ENCODE measurements at places on chromosomes 16 and 17.

DNA sequence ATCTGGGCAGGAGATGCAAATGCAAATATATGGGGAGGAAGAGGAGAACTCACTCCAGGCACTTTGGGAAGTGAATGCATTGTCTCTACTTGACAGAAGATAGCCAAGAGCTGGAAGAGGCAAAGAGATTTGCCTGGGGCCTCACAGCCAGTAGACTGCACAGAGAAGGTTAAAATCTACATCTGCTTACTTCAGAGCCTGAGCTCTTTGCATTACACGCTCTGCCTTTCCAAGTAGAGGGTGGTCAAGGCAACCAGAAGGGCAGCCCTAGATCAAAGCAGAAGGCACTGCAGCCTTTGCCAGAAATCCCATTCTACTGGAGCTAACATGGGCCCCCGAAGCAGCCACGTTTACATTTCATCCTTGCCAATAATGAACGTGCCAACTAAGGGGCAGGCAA, 407.2 kb upstream of the CCL2 start:
- H3K36me3 ChIP-seq = no peaks in the 10 kb centered on the region
- no peaks in the 10 kb centered on the region for H3K27me3 ChIP-seq
- no peak overlapping the region for H3K4me3 ChIP-seq
- no peaks in the 10 kb centered on the region for H3K4me1 ChIP-seq
- no peak for DNase-seq

GRCh38 chr17:77127735-77128361, 12.9 kb upstream of the SEC14L1 start:
- H3K4me3 ChIP-seq = peak overlapping the region; percentile 65
- H3K27ac ChIP-seq = peak overlapping the region; percentile 88
- peaks cover 12% of the 10 kb centered on the region for H3K4me1 ChIP-seq

DNA sequence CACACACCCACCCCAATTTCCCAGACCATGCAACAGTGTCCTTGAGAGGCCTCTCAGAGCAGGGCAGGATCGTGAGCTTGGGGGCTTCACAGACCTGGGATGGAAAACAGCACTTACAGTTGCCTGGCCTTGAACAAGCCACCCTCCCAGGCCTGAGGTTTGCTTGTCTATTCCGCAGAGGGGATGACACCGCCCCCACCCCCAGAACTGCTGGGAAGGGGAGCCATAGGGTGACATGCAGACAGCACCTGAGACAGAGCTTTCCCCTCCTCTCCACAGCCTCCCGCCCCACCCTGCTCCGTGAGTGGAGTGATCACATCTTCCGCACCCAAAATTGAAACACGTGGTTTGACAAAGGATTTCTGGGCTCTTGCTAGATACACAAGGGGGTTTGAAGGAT, 131.5 kb upstream of the TNRC6C start:
- no peak for DNase-seq
- H3K27me3 ChIP-seq = peaks cover 62% of the 10 kb centered on the region
- H3K4me3 ChIP-seq = no peak overlapping the region

DNA sequence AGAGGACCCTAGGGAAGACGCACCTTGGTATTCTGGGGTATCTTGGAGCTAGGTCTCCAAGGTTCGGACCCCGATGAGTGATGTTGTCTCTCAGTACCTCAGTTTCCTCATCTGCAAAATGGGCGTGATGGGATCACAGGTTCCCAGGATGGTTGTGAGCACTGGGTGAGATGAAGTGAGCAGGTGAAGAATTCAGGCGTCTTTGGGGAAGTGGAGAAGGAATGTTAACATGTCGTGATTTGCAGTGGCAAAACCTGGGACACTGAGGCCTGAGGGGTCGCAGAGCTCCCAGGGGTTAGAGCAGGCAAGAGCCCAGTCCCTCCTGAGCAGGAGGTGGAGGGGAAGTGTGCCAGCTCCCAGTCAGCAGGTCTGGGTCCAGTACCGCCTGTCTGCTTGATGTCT, 215.1 kb upstream of the GSE1 start:
- no peaks in the 10 kb centered on the region for H3K36me3 ChIP-seq

DNA sequence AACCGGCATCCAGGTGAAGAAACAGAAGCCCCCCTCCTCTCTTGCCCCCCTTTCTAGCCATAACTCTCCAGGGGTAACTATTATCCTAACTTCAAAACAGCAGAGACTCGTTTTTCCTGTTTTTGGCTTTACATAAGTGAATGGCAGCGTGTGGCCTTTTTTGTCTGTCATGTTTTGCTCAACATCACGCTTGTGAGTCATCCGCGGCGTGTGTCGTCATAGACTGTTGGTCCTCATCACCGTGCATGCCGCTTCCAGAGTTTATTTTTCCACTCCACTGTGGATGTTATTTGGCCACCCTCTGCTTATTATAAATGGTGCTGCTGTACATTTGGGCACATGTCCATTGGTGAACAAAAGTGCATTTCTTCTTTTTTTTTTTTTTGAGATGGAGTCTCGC, 52.6 kb downstream of the ERN1 start:
- H3K4me3 ChIP-seq = no peak overlapping the region
- H3K36me3 ChIP-seq = peaks cover 14% of the 10 kb centered on the region
- H3K27ac ChIP-seq = no peak overlapping the region
- no peaks in the 10 kb centered on the region for H3K27me3 ChIP-seq
- H3K4me1 ChIP-seq = peaks cover 42% of the 10 kb centered on the region

DNA sequence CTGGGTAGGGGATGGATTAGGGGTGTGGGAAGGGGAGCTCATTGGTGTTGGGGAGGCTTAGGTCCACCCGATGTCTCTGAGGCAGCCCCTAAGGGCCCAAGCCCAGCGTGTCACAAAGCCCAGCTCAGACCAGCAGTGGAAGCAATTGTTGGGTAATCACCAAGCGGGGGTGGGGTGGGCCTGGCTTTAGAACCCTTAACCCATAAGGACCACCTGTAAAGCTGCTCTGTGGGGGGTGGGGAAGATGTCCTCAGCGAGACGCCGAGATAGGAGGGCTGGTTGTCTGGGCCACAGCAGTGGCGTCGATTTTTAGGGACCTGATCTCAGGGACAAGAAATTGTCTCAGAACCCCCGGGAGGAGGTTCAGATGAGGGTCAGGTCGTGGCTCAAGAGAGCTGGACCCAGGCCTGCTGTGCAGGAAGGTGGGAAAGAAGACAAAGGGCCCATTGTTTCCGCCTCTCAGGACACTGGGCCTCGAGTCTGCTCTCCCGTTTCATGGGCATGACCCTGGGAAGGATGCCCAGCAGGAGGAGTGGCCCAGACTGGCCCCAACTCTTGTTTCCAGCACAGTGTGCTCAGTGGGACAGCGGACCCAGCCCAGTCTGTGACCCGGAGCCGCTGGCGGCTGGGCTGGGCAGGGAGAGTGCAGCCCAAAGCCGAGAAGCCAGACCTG, 15.9 kb downstream of the ST6GALNAC2 start:
- no peak overlapping the region for H3K27ac ChIP-seq
- H3K36me3 ChIP-seq = peaks cover 66% of the 10 kb centered on the region
- no peak for DNase-seq
- no peak overlapping the region for H3K4me3 ChIP-seq
- H3K27me3 ChIP-seq = no peaks in the 10 kb centered on the region

- no peak for DNase-seq
- H3K27ac ChIP-seq = peak overlapping the region; percentile 22
- H3K36me3 ChIP-seq = no peaks in the 10 kb centered on the region
Measured at GRCh38 chr16:11302977-11303376, 21.8 kb upstream of the PRM1 start.

GRCh38 chr17:67109111-67109510, 64.8 kb downstream of the CACNG1 start:
- DNase-seq = no peak
- H3K27me3 ChIP-seq = no peaks in the 10 kb centered on the region
- H3K36me3 ChIP-seq = peaks cover 59% of the 10 kb centered on the region
- no peak overlapping the region for H3K27ac ChIP-seq
- H3K4me3 ChIP-seq = no peak overlapping the region

GRCh38 chr17:41801374-41802271, 10.1 kb downstream of the P3H4 start:
- H3K36me3 ChIP-seq = no peaks in the 10 kb centered on the region
- H3K27me3 ChIP-seq = no peaks in the 10 kb centered on the region
- H3K4me1 ChIP-seq = peaks cover 14% of the 10 kb centered on the region
- no peak overlapping the region for H3K4me3 ChIP-seq

GRCh38 chr17:29617125-29617480, 5.6 kb downstream of the CORO6 start:
- H3K27ac ChIP-seq = peak overlapping the region; percentile 56
- peak; percentile 82 for DNase-seq
- peaks cover 32% of the 10 kb centered on the region for H3K27me3 ChIP-seq
- peak overlapping the region; percentile 85 for H3K4me3 ChIP-seq
- no peaks in the 10 kb centered on the region for H3K36me3 ChIP-seq

DNA sequence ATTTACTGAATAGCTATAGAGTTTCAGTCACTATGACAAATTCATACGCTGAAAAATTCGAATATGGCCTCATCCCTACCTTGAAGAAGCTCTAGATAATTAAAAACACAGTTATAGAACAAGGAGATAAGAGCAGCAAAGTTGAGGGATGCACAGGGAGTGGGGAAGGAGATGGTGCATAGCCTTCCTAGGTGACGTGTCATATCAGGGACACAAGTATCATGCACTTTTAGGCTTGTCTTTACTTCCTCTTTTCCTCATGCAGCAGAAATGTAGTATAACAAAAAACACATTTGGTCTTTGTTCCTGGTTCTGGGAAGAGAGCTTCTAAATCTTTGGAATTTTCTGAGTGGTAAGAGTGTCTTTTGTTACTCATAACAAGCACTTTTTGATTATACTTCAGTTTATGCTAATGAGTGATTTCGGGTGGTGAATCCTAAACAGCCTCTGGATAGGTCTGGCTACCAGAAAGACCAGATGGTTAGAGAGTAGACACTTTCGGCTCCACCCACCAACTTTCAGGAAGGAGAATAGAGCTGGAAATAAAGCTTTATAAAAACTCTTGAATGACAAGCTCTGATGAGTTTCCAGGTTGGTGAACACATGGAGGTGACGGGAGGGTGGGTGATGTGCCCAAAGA, 341.4 kb downstream of the UTP18 start:
- H3K27me3 ChIP-seq = no peaks in the 10 kb centered on the region
- no peaks in the 10 kb centered on the region for H3K36me3 ChIP-seq
- no peak overlapping the region for H3K4me3 ChIP-seq
- no peak overlapping the region for H3K27ac ChIP-seq
- DNase-seq = no peak

DNA sequence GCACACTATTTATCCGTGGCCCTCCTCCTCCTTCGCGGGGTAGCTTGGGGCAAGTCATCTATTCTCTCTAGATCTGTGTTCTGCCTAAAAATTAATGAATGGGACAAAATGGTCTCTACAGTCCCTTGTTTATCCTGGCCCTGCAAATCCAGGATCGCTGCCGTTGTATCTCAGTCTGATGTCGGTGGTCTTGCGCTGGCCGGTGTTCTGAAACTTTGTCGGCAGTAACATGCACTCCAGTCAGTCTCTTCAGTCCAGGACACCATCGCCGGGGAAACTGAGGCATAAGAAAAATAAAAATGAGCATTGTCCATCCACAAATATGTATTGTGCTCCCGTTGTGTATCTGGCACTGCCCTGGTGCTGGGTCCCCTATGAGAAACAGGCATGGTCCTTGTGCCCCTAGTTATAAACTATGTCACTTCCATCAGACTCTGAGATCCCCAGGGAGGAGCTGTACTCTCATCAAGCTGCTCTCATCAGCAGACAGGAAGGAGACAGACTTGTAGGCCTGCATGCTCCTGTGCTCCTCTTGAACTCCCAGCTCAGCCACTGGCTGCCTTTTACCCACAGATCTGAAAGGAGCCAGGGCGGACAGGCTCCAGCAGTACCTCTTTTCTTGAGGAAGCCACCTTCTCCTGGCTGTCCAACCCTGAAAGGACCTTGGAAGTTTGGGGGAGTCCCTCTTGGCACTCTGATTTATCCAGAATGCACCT, 13.7 kb upstream of the CA4 start:
- peaks cover 14% of the 10 kb centered on the region for H3K36me3 ChIP-seq
- peaks cover 37% of the 10 kb centered on the region for H3K4me1 ChIP-seq
- H3K4me3 ChIP-seq = peak overlapping the region; percentile 91
- peaks cover 31% of the 10 kb centered on the region for H3K27me3 ChIP-seq

DNA sequence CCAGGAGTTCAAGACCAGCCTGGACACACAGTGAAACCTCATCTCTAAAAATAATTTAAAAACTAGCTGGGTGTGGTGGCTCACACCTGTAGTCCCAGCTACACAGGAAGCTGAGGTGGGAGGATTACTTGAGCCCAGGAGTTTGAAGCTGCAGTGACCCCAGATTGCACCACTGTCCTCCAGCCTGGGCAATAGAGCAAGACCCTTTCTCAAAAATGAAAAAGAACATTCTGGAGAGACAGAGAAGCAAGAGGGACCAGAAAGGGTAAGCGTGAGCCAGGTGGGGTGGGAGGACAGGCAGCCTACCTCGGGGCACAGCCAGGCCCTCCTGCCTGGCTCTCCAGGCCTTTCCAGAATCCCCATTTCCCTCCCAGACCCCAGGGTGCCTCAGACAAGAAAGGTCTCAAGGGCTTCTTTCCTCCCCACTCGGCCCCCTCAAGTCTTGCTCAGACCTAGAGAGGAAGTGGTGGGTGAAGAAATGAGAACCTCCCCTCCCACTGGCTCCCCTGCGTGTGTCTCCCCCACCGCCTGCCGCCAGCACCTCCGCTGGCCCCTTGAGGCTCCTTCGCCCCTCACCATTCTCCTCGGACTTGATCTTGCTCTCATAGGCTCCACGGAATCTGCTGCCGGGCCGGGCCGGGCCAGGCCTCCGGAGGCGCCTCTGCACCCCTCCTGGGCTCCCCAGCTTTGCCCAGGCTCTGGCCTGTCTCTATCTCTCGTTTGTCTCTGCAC, 503 bp downstream of the C16orf54 start:
- DNase-seq = peak; percentile 49
- no peaks in the 10 kb centered on the region for H3K27me3 ChIP-seq
- peak overlapping the region; percentile 97 for H3K4me3 ChIP-seq
- H3K4me1 ChIP-seq = peaks cover 41% of the 10 kb centered on the region

- H3K36me3 ChIP-seq = no peaks in the 10 kb centered on the region
- no peak overlapping the region for H3K4me3 ChIP-seq
- H3K27ac ChIP-seq = no peak overlapping the region
- peaks cover 19% of the 10 kb centered on the region for H3K27me3 ChIP-seq
Measured at GRCh38 chr16:25217921-25218320, 1.2 kb downstream of the AQP8 start.

DNA sequence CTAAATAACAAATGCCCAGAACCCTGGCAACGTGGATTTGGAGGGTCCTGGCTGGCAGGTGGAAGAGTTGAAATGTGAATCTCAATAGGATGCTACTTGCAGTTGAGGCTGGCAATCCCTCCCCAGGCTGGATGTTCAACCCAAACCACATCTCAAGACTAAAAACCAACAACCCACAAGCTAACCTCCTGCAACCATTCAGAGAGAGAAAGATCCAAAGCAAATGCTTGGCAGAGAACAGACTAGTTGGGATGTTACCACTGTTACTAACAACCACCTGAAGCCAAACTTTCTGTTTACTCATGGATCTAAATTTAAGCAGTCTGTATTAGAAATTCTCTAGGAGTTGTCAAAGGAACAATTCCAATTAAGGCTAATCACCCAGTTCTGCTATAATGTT, 27.9 kb downstream of the SMG6 start:
- H3K4me1 ChIP-seq = peaks cover 3% of the 10 kb centered on the region
- H3K27me3 ChIP-seq = no peaks in the 10 kb centered on the region
- H3K27ac ChIP-seq = no peak overlapping the region
- no peak overlapping the region for H3K4me3 ChIP-seq
- no peak for DNase-seq
- H3K36me3 ChIP-seq = peaks cover 18% of the 10 kb centered on the region

GRCh38 chr17:75615301-75615700, 17.9 kb upstream of the SMIM5 start:
- no peaks in the 10 kb centered on the region for H3K27me3 ChIP-seq
- H3K36me3 ChIP-seq = peaks cover 16% of the 10 kb centered on the region
- H3K4me1 ChIP-seq = peaks cover 5% of the 10 kb centered on the region
- no peak for DNase-seq
